Pulmonary artery endothelial cell (primary cell): ENCODE measurements at places on chromosomes 6 and 20. TPM values are rescaled to one million over a fixed set of nuclear protein-coding genes. Genes with fewer than 3 reads are reported as not detected.

The RNF144B gene
- total RNA-seq = 113 and 148 TPM in 2 replicates

The BPIFA3 gene
- total RNA-seq = not detected in 2 replicates

The CST5 gene
- not detected in 2 replicates for total RNA-seq

The ABHD16B gene
- total RNA-seq = not detected in 2 replicates

The MEP1A gene
- total RNA-seq = not detected in 2 replicates

The KDM1B gene
- total RNA-seq = 8.3 and 15.1 TPM in 2 replicates

The MDFI gene
- 18.7 and 26.8 TPM in 2 replicates for total RNA-seq

GRCh38 chr6:36247693-36248092, 22.2 kb upstream of the PNPLA1 start:
- peak; percentile 40 for DNase-seq

DNA sequence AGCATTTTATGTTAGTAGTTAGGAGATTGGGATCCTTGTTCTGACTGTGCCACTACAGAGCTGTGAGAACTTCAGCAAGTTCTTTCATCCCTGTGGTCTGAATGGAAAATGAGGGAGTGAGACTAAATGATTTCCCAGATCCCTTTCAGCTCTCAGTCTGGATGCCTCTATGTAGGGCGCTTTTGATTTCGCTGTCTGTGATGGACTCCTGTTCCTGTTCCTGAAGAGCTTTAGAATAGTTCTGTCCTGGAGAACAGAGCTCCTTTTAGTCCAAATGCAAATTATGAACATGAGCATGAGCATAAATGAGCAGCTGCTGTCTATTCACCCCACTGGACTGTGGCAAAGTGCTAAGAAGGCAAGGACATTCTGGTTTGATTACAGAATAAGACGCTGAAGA, 61.4 kb upstream of the NT5E start:
- no peak for DNase-seq

DNA sequence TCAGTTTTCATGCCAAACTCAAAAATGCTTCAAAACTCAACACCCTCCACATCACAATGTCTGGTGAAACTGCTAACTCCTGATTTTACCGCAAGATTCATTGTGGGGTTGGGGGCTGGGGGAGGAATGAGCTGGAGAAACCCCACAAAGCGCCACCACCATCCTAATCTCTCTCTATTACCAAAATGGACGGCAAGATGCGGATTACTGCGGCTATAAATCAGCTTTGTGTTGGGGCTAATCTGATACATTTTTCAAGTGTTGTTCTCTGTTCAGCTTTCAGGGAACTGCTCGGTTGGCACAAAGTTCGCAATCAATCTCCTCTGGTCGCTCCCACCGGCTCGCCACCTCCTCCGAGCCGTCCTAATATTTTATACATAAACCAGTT, 83.7 kb downstream of the TMEM242 start:
- no peak for DNase-seq

DNA sequence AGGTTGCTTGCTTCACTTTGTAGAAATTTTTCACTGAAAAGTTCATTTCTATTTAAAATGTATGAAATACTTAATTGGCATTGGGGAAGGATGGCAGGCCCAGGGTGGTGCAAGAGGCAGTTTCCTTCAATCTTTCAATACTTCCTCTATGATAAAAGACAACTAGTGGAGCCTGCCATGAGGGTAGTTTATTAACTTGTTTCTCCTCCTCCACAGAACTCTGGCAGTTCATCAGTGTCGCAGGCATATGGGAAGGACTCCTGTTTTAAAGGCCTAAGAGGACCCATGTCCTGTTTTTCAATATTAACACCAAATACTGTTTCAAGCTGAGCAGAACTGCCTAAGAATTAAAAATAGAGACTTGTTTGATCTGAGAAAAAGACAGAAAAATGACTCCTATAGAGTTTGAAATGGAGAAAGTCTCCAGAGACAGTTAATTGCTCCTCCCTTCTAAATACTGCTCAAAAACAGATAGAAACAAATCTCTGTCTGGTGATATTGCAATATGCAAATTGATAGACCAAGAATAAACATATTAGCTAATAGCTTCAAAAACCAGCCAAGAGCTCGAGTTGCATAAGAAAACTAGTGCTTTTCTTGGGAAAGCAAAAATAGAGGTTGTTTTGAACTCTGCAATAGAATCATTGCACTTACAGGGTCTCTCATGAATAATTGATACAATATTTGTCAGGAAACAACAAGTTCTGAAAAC, 665.7 kb upstream of the SLC35B3 start:
- DNase-seq = no peak

DNA sequence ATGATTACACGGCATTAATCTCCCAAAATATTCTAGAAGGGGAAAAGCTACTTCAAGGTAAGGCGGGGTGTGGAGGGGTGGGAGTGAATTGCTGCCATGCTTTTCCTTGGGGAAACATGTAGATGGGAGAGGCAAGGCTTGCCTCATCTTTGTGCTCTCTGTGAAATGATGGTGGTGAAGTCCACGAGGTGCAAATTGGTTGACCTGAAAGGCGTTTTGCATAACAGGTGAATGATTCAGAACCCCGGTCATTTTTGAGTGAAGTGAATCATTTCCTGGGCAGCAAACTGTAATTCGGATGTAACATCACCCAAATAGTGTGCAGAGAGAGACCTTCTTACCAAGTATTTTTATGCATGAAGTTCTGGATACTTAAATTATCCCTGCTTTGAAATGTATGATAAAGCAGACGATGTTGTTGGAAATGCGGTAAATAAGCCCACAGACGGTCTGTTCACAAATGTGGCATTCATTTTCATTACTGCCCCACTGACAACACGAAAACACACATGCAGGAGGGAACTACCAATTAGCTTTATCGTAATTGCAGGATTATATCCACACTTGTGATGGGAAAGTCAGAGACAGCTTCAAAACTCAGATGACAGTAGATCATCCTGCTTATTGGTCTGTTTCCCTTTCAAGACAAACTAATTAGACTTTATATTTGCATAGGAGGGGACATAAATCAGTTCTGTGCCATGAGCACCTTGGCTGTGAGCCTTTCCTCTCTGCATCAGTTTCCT, 3.0 kb downstream of the CDH4 start:
- DNase-seq = no peak

- no peak for DNase-seq
These were observed 55.0 kb upstream of the HLA-A start for GRCh38 chr6:29887330-29887818.

DNA sequence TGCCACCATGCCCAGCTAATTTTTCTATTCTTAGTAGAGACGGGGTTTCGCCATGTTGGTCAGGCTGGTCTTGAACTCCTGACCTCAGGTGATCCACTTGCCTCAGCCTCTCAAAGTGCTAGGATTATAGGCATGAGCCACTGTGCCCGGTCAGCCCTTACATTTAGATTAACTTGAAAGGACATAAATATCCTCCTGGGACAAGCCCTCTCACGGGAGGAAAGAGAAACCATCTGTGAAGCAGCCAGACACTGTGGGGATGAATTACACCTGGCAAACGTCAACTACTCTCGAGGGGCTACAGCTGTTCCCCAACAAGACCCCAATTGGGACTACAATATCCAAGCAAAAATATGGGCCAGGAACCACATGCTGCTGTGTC, 32.7 kb upstream of the SAMHD1 start:
- no peak for DNase-seq

DNA sequence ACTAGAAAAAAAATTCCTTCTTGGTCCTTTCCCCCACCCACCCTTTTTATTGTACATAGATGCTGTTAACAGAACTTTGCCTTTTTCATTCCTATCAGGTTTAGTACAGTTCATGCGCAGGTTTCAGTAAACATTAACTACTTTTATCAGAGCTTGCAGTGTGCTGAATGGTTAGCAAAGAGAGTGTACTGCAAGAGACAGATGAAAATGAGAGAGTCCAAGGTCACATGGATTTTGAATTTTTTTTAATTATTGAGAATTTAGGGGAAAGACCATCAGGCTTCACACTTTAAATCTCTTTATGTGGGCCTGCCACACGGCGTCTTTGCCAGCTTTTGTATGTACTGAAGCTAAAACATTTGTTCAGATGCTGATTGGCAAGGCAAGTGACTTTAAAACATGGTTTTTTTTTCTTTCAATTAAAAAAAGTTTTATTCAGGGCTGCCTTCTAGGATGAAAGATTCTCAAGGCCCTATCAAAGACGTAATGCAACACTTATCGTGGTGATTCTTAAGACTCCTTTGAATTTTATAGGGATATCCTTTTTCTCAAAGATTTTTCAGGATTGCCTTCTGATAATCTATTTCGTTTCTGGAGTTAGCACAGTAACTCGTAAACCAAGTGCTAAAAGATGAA, 32.2 kb downstream of the RREB1 start:
- DNase-seq = no peak

DNA sequence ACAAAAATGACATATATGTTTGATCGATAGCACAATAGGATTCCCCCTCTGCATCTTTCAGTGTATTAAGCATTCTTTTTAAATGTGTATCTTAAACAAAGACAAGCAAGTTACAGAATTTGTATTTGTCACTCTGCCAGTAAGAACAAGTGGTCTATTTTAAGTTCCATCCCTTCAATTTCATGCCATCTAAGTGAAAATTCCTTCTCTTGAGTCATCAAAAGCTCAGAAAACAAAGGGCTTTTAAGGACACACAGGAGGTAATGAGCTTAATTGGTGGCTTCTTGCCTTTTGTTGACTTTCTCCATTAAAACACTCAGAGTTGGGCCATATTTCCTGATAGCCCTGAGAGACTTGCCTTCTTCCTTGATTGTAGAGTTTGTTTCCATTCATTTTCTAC, 547.8 kb downstream of the TENT5A start:
- DNase-seq = no peak

DNA sequence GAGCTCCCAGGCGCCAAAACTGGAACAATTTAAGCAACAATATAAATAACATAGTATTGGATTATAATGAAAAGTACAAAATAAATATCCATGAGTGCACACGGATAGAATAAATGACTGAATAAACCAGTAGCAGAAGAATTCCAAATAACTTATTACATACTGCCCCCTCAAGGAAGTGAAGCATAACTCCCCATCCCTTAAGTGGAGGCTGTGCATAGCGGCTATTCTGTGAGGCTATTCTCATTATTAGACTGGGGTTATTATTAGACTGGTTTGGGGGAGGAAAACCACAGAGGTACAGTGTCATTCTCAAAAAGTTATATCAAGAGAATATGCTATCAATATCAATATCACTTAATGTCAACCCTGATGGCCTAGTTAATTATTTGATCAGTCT, 94.4 kb upstream of the SIRPA start:
- no peak for DNase-seq

- no peak for DNase-seq
These were observed 44.7 kb upstream of the PCMTD2 start for GRCh38 chr20:64210656-64211369.

- DNase-seq = no peak
These were observed 11.7 kb downstream of the TPD52L1 start for GRCh38 chr6:125165256-125165655.

DNA sequence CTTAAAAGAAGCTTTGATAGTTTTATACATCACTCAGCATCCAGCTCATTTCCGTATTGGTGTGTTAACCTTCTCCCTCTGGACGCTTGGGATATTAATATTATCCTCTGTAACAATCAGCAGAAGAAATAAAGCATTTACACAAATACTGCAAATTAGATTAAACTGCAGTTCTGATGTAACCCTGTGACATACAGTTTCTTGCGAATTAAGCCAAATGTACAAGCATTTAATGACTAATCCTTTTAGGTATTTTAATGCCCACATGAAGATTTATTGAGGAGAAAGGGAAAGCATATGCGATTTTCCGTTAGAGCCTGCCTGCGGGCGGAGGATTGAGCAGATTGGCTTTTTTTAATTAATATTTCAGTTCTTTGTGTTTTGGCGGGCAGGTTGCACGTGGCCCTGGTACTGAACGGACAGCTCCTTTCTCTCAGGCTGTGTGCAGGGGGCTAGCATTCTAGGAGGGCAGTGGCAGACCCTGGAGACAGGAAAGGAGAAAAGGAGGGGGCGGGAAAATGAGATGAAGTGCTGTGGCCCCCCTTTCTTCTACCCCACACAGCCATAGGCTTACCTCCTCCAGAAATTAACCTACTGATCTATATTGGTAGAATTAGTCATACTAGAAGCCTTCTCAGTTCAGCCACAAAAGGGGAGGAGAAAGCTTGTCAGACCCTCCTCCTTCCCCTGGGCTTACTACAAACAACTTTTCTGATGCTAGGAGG, 14.1 kb upstream of the TFAP2D start:
- DNase-seq = no peak

DNA sequence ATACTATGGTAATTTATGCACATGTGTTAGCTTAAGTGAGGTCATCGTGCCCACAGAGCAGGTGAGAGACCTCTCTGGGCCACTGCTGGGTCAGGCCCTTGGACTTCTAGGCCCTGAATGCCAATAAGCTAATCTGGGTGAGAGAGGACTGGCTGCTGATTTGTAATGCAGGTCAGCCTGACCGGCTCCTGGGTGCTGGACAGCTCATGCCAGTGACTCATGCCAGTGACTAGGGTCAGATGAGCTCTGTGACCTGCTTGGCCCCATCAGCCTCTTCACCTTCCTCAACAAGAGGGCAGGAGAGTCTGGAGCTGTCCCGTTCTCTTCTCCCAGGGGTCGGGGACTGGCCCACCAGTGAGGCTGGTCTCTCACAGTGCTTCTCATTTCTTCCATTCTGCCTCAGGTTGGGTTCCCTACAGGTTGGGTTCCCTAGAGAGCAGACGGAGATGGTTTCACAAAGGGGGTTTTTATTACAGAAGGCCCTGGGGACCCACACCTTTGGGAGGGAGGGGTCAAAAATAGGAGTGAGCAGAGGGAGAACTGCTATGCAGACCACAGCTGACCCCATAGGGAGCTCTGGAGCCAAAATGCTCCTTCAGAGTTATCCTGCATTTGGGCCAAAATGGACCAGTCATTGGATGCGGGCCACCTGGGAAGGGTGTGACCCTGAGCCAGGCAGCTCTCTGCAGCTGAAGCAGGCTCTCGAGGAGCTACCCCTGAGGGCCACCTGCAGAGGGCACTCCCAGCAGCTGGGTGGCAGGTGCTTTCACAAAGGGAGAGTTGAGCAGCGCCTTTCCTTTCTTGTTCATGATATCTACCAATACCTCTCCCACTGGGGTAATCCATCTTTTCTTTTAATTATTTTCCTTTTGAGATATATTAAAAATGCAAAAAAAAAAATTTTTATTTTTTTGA, 2.2 kb upstream of the OXT start:
- no peak for DNase-seq

GRCh38 chr6:108031968-108032367, 42.6 kb downstream of the OSTM1 start:
- no peak for DNase-seq

- no peak for DNase-seq
These were observed 115.4 kb downstream of the FAM120B start for GRCh38 chr6:170421921-170422320.
